Epithelial cell of proximal tubule (primary cell): ENCODE measurements at places on chromosomes 6 and 20.
A peak's percentile ranks its signal among the peaks of the same experiment; 100 is the strongest.

DNA sequence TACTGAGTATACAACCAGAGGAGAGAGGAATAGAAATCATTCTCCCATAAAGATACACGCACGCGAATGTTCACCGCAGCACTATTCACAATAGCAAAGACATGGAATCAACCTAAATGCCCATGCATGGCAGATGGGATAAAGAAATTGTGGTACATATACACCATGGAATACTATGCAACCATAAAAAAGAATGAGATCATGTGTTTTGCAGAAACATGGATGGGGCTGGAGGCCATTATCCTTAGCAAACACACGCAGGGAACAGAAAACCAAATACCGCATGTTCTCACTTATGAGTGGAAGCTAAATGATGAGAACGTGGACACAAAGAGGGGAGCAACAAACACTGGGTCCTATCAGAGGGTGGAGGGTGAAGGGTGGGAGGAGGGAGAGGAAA, 3.4 kb downstream of the SERPINB6 start:
- no peak for DNase-seq

DNA sequence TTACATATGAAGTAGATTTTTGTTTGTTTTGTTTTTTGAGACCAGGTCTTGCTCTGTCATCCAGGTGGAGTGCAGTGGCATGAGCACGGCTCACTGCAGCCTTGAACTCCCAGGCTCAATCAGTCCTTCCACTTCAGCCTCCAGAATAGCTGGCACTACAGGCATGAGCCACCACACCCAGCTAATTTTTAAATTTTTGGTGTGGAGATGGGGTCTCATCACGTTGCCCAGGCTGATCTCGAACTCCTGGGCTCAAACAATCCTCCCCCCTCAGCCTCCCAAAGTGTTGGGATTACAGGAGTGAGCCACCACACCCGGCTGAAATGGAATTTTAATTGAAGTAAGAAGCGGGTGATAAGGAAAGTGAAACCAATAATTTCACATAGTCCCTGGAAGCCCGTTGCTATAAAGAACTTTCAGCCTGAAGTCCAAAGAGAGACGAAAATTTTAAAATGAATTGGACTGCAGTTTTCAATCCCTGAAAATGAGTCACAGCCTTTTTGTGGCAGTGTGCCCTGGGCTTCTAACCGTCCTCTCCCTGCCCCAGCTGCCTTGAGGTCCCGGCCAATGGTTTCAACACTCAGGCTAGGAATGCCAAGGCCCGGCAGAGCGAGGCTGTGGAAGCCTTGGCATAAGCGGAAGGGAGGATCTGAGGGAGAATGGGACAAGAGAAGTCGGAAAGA, 757 bp downstream of the RAET1E start:
- DNase-seq: peak; percentile 16

DNA sequence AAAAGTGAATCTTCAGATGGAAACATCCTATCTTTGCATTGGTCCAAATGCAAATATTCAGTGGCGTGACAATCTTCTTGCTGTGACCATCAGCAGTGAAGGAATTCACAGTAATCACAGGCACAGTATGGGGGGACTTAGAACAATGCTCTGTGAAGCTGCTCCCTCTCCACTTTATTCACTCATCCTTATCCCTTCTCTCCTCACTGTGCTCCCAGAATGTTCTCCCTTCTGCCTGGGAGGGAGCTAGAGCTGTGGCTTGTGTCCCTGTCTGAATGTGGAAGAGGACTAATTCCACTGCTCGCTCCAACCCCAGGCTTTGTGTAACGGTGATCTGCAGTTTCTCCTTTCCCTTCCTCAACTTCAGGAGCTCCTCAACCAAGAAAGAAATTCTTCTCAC, 243.7 kb downstream of the ALDH8A1 start:
- no peak for DNase-seq

DNA sequence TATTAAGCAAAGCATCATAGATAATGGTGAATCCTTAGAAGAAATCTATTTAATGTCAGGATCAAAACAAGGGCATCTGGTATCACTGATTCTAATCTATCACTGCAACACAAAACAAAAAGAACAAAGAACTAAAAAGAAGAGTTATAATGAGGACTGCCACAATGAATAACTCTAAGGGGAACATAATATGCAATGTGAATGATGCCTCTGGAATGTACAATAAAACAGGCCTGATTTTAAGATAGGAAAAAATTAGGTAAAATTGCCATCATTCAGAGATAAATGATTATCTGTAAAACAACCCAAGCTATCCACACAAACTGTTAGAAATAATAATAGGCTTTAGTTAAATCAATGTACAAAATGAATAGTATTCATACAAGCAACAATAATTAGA, 936.7 kb upstream of the CITED2 start:
- DNase-seq: no peak

- no peak for DNase-seq
These were observed 539 bp downstream of the TMEM200A start for GRCh38 chr6:130366107-130367005.

GRCh38 chr6:148808786-148809304, 62.0 kb downstream of the UST start:
- DNase-seq: no peak

DNA sequence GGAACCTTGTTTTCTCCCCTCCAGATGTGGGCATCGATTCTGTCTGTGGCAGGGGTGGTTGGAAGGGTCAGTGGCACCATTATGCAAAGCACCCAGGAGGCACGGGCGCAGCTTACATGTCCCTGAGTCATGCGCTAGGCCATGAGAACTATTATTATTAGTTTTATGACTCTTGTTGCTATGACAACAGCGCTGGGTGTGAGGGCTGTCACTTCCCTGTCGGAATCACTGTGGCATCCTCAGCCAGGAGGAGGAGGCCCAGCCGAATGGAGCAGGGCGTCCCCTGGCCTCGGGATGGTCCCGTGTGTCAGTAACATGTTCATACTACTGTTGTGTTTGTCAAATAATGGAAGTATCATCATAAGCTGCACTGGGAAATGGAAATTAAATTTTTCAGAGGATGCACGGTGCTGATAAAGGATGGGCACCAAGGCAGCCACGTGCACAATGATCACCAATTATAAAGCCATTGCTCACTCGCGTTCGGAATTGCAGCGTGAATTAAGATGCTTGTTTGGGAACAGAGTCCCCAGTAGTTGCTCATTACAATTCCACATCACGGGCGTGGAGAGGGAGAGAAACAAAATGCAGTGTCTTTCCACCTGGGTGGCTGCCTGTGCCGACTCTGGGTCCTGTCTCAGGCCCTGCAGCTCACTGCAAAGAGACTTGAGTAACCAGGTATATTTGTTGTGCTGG, 247.9 kb downstream of the CDH4 start:
- no peak for DNase-seq

- DNase-seq: no peak
These were observed 84.5 kb upstream of the PRND start for GRCh38 chr20:4637081-4637797.
